Karpas-422 (cell line): ENCODE measurements at places on chromosomes 16 and 17.

GRCh38 chr17:34571428-34572130, 7.8 kb upstream of the TMEM132E start:
- no peak for DNase-seq

GRCh38 chr17:17097763-17098345, 55.6 kb downstream of the MPRIP start:
- no peak for DNase-seq

GRCh38 chr16:54672500-54672899, 258.2 kb upstream of the IRX5 start:
- no peak for DNase-seq

GRCh38 chr16:5058476-5058875, 7.3 kb downstream of the C16orf89 start:
- no peak for DNase-seq

- no peak for DNase-seq
These were observed 12.9 kb upstream of the ODF4 start for GRCh38 chr17:8326511-8327302.
